Mesothelial cell of epicardium (in vitro differentiated cells): ENCODE measurements at places on chromosomes 7 and 10.

GRCh38 chr7:38878694-38879457 is 30.1 kb downstream of the VPS41 start:
- no peak for DNase-seq

DNA sequence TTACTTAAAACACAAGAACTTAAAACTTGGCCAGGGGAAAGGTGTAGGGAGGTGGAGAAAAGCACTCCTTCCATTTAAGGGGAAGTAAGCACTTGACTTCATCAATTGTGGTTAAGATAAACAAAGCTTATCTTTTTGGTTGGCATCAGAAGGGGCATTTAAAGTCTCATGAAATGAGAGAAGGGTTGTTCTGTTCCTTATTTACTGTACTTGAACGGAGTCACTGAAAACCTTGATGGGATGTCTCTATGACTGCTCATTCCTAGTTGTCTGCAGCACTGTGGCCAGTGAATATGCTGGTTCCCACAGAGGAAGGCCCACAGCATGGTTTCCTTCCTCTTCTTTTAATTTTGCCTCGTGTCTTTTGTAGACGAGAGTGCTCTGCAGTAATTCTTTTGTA is 229.3 kb downstream of the AUTS2 start:
- no peak for DNase-seq

DNA sequence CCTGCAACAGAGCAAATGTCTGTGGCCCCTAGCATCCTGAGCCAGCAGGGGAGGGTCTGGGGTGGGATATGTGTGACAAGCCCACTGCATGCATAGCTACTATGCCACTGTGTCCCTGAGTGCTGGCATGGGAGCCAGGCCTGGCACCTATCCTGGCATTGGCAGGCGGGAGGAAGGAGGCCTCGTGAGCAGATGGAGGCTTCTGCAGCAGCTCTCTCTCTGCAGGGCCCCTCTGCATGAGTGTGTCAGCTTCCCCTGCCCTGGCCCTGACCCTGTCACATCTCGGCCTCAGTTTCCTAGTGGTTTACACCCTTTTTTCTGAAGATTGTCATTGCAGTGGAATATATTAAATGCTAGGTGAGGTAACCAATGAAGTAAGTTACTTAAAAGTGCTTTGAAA is 13.1 kb upstream of the IMPDH1 start:
- DNase-seq: no peak

DNA sequence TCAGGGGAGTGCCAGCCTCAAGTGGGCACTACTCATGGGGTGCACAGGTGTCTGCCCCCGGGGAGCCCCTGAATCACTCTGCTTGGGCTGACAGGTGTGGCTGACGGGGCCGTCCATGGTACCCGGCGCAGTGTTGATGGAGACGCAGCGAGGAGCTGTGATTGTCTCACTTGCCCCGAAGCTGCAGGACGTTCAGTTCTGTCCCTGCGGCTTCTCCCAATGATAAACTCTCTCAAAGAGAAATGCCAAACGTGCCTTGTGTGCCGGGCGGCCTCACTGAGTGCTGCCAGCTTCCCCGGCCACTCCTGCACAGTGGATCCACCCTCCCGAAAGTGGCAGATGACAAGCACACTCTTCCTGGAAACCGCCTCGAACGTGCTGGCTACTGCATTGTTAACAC is 203.2 kb downstream of the DNAJB6 start:
- no peak for DNase-seq

GRCh38 chr7:157432957-157433576 is 96.3 kb downstream of the DNAJB6 start:
- DNase-seq: no peak

DNA sequence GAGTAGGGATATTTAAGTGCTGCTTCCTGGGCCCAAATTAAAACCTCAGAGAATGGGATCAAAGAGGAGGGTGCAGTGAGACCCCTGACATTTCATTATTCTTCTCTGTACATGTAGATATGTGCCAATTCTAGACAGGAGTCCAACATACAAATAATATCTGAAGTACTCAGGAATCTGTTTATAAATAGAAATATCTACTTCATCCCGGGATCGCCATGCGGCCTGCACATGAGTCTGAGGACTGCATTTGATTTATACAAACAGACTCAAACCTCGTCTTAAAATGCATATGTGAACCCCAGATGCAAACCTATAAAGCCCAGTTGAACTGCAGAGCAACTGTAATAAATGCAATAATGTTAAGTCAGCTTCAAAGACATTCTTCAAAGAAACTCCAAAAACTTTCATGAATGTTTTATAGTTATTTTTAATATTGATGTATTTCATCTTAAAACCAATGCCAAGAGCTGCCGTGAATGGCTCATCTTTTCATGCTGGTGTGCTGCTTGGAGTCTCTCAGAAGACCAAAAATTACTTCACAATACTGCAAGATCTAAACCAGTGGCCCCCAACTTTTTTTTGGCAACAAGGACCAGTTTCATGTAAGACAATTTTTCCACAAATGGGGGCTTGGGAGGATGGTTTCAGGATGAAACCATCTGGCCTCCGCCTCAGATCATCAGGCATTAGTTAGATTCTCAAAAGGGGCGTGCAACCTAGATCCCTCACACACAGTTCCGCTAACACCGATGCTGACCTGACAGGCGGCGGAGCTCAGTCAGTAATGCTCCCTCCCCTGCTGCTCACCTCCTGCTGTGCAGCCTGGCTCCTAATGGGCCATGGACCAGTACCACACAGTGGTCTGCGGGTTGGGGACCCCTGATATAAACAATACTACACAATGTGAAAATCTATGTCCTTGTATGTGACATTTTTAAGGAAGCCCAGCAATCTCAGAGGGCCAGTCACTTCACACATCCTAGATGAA is 166.9 kb downstream of the PARD3 start:
- DNase-seq: no peak

DNA sequence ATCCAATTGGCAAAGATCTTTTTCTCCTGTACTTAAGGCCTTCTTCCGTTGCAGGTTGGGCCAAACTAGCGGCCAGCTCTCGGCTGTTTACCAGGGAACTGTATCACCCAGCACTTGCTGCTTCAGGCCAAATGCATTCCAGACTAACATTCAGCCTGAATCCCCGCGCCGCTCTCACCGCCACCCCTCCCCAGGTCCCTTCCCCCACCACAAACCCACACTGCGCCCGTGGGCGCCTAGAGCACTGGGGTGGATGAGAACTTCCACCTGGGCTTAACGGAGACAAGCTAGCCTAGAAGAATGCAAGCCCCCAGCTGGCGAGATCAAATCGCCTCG is 676 bp downstream of the TCAF1 start:
- DNase-seq: peak; percentile 70

- no peak for DNase-seq
These were observed 3.7 kb downstream of the STX1A start for GRCh38 chr7:73715648-73716317.

- no peak for DNase-seq
These were observed 4.7 kb upstream of the PWWP2B start for GRCh38 chr10:132392184-132392800.

GRCh38 chr7:150621376-150621775 is 10.8 kb downstream of the GIMAP6 start:
- no peak for DNase-seq

DNA sequence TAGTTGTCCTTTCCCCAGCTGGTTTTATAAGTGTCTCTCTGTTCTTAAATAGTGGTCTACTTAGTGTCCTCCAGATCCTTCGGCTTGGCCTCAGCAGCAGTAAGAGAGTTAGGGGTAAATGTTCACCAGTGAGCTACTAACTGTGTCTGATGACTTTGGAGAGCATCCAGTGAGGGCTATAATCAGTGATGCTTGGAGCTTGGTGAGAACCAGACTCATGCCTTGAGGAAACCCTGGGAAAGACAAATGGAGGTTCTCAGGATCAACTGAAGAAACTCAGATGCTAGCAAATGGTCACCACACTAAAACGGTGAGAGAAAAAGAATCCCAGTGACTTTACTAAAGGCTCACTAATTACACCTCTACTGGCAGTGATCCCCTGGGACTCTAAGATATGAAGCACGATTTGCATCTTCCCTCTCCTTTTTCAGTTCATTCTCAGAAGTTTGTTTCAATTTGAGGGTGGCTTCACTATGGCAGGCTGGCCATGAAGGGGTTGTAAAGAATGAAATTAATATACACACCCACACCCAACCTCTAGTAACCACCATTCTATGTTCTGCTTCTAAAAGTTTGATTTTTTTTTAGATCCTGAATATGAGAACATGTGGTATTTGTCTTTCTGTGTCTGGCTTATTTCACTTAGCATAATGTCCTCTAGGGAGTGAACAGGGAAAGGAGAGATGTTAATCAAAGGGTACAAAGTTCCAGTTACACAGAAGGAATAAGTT is 177.9 kb downstream of the PDE1C start:
- DNase-seq: no peak

DNA sequence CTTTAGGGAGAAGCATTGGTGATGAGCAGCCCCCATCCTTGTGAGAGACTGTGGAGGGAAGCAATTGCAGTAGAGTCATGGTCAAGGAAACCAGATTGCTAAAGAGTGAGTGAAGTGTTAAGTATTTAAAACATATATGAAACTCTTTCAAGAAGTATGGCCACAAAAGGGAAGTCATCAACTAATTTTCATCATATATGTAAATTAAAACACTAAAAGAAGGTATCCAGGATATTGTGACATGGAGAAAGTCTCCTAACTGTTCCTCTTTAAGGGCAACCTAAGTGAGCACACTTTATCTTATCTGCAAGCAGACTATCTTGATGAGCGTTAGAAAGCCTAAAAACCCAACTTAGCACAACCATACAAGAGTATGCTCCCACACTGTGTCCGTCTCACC is 69.7 kb downstream of the CD36 start:
- no peak for DNase-seq

DNA sequence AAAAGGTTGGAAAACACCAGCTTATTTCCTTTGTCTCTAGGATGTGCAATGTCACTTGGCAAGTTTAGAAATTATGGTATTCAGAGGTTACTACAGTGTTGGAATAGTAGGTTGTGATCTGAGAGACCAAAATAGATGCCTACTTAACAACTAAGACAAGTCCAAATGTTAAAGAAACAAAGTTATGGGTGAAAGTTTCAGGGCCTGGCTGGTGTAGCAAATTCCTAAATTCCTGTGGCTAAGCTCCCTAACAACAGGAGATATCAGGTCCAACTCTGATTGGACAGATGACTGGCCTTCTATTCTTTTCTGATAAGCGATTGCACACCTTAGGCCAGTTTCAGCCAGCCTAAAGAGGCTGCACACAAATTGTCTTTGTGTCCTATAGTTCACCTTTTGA is 873.5 kb downstream of the REEP3 start:
- DNase-seq: no peak

- no peak for DNase-seq
These were observed 59.5 kb downstream of the ASB13 start for GRCh38 chr10:5606864-5607263.

GRCh38 chr7:26525398-26526264 is 234.0 kb downstream of the SNX10 start:
- DNase-seq: no peak

DNA sequence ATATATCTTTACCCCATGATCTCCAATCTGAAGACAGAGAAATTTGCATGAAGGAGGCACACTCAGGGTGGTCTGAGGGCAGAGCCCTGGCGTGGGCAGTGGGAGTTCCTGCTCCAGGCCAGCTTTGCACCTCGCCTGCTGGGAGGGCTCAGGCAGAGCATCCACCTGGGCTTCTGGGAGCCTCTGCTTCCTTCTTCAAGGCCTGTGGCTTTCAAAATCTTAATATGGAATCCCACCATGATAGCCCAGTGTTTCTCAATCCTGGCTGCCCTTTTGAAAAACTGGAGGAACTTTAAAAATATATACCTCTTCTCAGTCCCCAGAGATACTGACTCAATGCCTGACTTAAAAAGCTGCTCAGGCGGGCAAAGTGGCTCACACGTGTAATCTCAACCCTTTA is 36.7 kb upstream of the PSAP start:
- DNase-seq: no peak

DNA sequence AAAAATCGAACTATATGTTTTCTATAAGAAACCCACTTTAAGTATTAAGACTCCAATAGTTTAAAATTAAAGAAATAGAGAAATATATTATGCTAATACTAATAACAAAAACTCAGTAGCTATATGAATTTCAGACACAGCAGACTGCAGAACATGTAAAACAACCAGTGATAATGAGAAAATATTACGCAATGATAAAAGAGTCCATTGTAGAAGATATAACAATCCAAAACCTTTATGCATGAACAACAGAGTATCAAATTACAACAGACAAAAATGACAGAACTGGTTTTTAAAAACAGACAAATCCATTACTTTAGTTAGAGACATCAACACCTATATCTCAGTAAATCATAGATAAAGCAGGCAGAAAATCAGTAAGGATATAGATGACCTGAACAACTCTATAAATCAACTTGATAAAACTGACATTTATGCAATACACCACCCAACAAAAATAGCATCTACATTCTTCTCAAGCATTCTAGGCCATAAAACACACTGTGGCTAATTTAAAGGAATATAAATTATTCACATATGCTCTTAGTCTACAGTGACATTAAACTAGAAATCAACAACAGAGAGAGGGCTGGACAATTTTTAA is 669.5 kb upstream of the GHITM start:
- DNase-seq: no peak

GRCh38 chr7:1196950-1197349 is 35.7 kb upstream of the UNCX start:
- DNase-seq: no peak

- DNase-seq: no peak
These were observed 437.9 kb downstream of the POM121L12 start for GRCh38 chr7:53473371-53473770.

- DNase-seq: no peak
These were observed 58.6 kb downstream of the PDGFA start for GRCh38 chr7:461117-461452.

- DNase-seq: no peak
These were observed 30.4 kb downstream of the STEAP1B start for GRCh38 chr7:22469371-22470143.

DNA sequence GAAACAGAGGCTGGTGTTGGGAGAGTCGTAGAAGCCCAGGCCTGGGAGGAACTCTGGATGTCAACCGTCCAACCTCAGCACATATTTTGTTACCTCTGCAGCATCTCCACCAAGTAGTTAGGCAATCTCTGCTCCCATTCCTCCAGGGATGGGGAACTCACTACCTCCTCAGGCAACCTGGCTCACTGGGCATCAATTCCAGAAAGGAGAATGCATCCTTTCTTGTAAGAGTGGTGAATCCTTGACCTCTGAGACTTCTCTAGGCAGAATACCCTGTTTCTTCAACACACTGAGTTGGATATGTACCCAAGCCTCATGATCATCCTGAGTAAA is 136.7 kb upstream of the ZMIZ1 start:
- no peak for DNase-seq

- no peak for DNase-seq
These were observed 50.9 kb downstream of the CUX1 start for GRCh38 chr7:101868191-101868950.

- DNase-seq: no peak
These were observed 55.9 kb upstream of the KIAA1217 start for GRCh38 chr10:24153031-24153430.

GRCh38 chr10:15058689-15059088 is 14.9 kb downstream of the OLAH start:
- no peak for DNase-seq

- DNase-seq: no peak
These were observed 36.6 kb downstream of the AP3M1 start for GRCh38 chr10:74114041-74114448.
